ENCODE measurements at places on chromosomes 12 and 14.

GRCh38 chr12:65597527-65597926, 226.8 kb upstream of the HMGA2 start:
- DNase-seq: no peak

DNA sequence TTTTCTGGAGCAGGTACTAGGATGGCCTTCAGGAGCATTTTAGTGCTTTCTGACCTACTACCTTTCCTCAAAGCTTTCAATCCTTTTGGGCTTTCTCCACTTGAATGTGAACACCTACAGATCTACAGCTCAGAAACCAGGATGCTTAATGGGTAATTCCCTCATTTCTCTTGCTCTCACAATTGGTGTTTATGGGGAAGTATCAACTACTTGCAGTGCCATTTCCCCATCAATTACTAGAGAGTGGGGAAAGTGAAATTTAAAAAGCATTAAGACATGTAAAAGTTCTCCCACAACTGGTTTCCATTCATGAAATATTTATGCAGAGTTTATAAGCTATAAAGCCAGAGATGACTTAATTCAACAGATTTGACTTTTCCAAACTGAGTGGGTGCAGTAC, 2.1 kb upstream of the YY1 start:
- no peak for DNase-seq

DNA sequence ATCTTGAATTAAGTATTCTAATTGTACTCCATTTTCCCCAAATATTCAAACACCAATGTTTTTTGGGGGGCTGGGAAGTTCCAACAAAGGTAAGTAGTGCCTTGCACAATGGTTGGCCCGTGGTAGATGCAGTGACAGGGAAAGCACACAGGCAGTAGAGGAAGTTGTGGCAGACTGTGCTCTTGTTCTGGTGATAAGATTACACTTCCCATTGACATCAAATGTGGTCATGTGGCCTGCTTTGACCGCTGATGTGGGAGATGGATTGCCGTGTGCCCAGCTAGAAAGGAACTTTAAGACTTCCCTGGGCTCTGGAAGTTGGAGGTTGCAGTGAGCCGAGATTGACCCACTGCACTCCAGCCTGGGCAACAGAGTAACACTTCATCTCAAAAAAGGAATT, 223.8 kb downstream of the VRK1 start:
- DNase-seq: no peak

DNA sequence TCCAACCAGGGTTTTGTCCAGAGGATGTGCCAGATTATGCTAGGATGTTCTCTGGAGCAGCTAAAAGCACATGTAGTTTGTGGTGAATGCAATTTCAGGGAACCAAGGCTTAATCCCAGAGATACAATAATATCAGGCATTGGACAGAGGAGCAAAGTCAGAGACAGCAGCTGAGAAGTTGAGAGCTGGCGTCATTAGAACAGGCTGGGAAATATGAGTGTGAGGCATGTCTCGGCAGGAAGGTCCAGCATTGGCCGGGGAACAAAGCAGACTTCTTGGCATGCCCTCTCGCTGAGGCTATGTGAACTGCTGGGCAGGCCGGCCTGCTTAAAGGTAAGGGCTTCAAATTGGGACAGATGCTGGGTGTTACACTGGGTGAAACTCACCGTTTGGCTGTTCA, 125.4 kb downstream of the CAND1 start:
- no peak for DNase-seq

DNA sequence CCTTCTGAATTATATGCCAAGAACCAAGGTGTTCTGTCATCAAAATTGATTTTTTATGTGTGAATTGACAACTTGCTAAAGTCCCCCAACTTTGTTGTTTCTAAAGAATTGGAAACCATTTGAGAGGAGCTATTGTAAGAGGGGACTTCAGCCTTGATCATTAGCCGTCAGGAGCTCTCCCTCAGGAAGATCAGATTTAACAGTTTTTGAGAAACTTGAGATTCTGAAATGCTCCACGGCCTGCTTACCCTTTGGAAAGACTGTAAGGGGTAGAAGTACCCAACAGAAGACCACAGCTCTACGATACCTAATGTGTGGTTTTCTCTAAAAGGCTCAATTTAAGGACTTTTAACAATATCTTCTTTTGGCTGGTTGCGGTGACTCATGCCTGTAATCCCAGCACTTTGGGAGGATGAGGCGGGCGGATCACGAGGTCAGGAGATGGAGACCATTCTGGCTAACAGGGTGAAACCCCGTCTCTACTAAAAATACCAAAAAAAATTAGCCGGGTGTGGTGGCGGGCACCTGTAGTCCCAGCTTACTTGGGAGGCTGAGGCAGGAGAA, 51.1 kb downstream of the BAZ2A start:
- no peak for DNase-seq

- no peak for DNase-seq
These were observed 202.6 kb upstream of the LRFN5 start for GRCh38 chr14:41404126-41404525.

DNA sequence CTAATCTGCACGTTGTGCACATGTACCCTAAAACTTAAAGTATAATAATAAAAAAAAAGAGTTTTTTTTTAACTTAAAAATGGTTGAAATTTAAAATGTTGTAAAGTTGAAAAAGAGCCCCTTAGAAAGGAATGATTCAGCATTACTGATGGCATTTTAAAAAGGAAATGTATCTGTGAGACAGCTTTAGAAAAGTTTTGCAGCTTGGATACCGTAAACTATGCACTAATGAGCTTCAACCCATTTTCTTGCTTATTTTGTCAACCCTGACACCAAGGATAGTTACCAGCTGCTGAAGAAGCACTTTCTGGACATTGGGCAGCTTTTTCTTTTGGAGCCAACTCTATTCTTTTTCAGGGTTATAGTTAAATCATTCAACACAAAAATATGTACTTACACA, 4.3 kb downstream of the BICD1 start:
- no peak for DNase-seq

DNA sequence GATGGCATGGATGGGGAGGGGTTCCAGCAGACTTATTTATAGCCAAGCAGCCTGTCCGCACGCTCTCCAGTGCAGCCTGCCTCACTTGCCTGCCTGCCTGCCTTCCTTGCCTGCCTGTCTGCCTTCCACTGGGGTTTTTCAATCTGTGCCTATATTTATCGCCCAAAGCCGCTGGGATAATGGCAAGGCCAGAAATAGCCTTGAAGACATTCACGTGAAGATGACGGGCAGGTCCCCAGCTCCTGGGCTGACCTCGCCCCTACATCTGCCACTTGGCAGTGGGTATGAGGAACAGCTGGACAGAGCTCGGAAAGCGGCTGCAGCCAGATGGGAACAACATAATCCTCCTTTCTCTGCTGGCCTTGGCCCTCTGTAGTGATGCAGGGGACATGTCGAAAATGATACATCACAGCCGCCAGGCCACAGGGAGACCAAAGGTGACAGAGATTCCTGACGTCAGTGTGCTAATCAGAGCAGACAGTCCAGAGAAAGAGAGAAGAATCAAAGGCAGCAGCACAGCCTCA, 53.3 kb downstream of the PITPNM2 start:
- no peak for DNase-seq

GRCh38 chr14:67263499-67264149, 22.4 kb downstream of the PALS1 start:
- no peak for DNase-seq

DNA sequence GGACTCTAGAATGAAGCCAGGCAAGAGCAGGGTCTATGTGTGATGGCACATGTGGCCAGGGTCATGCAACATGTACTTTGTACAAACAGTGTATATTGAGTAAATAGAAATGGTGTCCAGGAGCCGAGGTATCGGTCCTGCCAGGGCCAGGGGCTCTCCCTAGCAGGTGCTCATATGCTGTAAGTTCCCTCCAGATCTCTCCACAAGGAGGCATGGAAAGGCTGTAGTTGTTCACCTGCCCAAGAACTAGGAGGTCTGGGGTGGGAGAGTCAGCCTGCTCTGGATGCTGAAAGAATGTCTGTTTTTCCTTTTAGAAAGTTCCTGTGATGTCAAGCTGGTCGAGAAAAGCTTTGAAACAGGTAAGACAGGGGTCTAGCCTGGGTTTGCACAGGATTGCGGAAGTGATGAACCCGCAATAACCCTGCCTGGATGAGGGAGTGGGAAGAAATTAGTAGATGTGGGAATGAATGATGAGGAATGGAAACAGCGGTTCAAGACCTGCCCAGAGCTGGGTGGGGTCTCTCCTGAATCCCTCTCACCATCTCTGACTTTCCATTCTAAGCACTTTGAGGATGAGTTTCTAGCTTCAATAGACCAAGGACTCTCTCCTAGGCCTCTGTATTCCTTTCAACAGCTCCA, 39.6 kb downstream of the DAD1 start:
- no peak for DNase-seq

GRCh38 chr12:129483111-129483893, 420.5 kb downstream of the TMEM132D start:
- DNase-seq: no peak

DNA sequence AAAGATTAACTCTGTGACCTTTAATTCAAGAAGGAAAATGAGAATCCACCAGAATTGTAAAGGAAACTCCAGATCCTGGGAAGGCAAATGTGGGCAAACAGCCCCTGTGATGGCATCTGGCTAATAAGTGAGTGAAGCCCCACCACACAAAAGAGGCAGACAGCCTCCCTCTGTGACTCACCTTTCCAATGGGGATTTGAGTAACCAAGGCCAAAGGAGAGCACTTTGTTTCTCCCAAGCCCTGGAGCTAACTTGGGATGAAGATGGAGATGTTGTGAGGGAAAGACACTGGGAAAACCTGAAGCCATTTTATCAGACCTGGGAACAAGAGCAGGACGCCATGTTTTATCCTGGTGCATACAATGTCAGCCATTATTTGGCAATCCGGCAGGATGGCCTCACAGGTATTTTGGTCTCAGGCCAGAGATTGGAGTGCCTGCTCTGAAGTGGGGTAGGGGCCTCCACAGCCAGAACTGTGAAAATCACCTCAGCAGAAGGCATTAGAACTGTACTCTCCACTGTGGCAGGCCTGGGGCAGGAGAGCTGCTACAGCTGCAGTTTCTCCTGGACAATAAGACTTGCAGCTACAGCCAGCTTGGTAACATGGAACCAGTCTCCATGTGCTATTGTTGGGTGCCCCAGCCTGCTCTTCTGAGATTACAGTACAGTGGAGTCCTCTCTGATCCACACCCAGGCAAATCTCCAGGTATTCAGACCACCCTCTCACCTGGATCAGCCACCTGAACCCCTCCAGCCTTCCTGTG, 96.6 kb upstream of the PCED1B start:
- DNase-seq: no peak

- DNase-seq: no peak
These were observed at the start of gene PRPH for GRCh38 chr12:49295082-49295936. PRPH (plus strand) TSS chr12:49295147; CDS start chr12:49295201, 54 bp downstream.

- no peak for DNase-seq
These were observed 10.2 kb upstream of the SERPINA9 start for GRCh38 chr14:94485944-94486841.

- no peak for DNase-seq
These were observed 49.1 kb upstream of the KCNH3 start for GRCh38 chr12:49489720-49490119.

- DNase-seq: no peak
These were observed 98.4 kb upstream of the BTG1 start for GRCh38 chr12:92244036-92244435.

DNA sequence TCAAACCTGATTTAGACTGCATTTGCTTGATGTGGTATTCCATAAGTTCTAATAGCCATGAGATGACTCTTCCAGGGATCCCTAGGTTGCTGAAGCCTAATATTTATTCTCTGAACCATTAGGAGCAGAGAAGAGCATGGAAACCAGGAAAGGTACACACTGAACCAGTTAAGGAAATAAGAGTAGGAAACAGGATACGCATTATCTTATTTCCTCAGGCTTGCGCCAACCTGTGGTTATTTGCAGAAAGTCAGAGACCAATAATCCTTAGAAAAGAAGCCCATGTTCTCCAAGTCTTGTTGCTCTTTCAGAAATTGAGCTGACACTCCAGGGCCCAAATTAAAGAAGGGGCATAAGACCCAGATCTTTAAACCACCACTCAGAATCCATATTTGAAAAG, 41.8 kb upstream of the SMUG1 start:
- DNase-seq: no peak

- DNase-seq: no peak
These were observed at the start of gene KRT83 for GRCh38 chr12:52320784-52321400. KRT83 (minus strand) TSS chr12:52321398; CDS start chr12:52321335, 63 bp downstream.

DNA sequence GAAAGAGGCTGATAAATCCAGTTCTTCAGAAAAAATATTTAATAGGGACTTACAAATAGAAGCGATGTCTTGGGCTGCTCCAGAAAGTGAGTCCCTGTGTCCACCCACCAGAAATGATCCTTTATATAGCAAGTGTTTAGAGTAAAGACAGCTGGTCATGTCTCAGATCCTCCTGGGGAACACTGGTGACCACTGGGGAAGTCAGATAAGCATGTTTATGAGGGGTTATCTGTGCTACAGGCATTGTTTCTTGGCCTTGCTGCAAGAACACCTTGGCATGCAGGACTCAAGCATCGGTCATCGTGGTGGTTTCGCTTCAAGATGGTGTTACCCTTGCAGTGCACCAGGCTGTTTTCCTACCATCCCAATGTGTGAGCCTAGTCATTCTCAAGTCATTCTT, 27.2 kb downstream of the CPM start:
- no peak for DNase-seq

- no peak for DNase-seq
These were observed 202.3 kb upstream of the LMNTD1 start for GRCh38 chr12:25755136-25755970.

- DNase-seq: no peak
These were observed 711.9 kb upstream of the TMEM132C start for GRCh38 chr12:127555071-127555470.

- no peak for DNase-seq
These were observed 13.0 kb downstream of the TBPL2 start for GRCh38 chr14:55427439-55427838.

GRCh38 chr12:120132863-120133385, 16.4 kb upstream of the RAB35 start:
- no peak for DNase-seq

- no peak for DNase-seq
These were observed 137.9 kb upstream of the ARID2 start for GRCh38 chr12:45591635-45592034.

- no peak for DNase-seq
These were observed 7.9 kb downstream of the B4GALNT3 start for GRCh38 chr12:467591-467990.

DNA sequence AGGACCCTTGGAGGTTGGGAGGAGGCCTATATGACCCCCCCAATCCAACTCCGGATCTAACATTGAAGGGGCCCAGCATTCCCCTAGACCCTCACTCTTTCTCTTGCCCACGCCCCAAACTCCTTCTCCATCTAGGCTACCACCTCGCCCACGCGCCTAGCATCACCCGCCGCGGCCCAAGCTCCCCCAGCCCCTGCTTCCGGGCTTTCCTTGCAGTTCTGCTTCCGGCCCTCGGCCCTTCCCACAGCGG, 445 bp downstream of the CERS5 start:
- peak; percentile 23 for DNase-seq

Measured in bone marrow (tissue), 2 donors.